ENCODE measurements at places on chromosomes 16 and 17.

GRCh38 chr17:50072925-50073324 lies 17.0 kb downstream of the ITGA3 start:
- no peak for DNase-seq

GRCh38 chr16:56202036-56202435 lies 10.7 kb downstream of the GNAO1 start:
- DNase-seq = no peak

- DNase-seq = no peak
Measured at GRCh38 chr17:43994272-43995149, 9.9 kb upstream of the NAGS start.

DNA sequence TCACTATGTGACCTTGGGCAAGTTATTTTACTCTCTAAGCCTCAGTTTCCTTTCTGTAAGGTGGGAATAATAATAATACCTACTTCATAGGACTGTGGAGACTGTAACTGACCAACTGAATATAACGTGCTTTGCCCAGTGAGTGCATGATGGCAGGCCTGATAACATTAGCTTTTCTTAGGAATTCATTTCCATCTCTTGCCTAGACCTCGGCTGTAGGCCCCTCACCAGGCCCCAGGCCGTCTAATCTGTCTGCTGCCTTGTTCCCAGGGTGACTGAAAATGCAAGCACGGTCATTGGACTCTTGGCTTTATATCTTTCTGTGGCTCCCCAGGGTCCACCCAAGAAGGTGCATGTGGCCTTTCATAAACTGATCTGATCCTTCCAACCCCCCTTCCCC lies 6.7 kb upstream of the UBE2O start:
- DNase-seq = no peak

DNA sequence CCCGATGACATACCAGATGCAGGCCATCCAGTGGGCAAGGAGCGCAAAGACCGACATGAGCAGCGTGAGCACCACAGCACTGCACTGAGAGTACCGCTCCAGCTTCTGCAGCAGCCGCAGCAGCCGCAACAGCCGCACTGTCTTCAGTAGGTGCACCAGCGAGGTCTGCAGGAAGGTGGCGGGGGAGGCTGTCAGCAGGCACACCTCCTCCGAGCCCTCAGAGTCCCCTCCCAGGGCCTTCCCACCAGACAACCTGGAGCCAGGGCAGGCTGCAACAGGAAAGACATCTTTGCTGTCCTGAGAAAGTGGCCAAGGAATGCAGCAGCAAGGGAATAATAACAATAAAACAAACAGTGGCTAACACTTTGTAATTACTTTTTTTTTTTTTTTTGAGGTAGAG lies 9.1 kb downstream of the KCNH4 start:
- DNase-seq = no peak

- DNase-seq = no peak
Measured at GRCh38 chr17:4548721-4549531, 6.3 kb downstream of the MYBBP1A start.

All from non-pigmented ciliary epithelial cell (primary cell).